CD4-positive, alpha-beta T cell (primary cell): ENCODE measurements at places on chromosomes 5 and 9.

GRCh38 chr5:112635771-112636731, 101.6 kb upstream of the APC start:
- DNase-seq = no peak

- no peak for DNase-seq
These were observed 70.3 kb downstream of the ZSWIM6 start for GRCh38 chr5:61402244-61402823.

DNA sequence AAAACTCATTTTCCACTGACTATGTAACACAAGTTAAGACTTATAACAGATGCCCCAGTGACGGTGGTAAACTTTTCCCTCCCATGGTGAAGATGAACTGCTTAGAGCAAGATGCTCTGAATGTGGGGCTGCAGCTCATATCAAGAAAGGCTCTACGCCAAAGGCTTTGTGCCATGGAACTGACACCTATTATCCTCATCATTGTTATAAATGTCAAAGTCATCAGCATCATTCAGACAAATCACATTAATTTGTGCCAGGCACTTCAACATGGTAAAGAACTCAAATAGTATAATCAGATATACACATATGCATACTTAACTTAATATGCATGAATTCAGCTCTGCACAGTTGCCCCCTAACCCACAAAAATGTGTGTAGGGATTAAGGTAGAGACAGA, 305.9 kb upstream of the ATP10B start:
- no peak for DNase-seq

GRCh38 chr9:68507130-68507805, 33.4 kb downstream of the TMEM252 start:
- no peak for DNase-seq

DNA sequence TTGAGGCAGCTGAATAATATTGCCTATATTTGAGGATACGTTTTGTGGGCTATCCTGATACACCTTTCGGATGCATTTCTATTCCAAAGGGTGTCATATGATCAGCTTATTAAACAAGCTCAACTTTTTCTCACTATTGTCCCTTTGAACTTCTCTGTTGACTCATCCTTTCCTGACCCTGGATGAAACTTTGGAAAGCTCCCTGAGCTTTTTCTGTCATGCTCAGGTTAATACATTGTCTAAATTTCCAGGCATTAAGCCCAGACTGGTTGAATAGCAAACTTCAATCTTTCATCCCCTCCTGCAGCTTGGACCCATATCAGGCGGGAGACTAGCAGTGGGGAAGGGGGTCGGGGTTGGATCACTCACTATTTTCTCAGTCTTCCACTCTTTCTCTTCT, 104.9 kb upstream of the PTPN3 start:
- no peak for DNase-seq

DNA sequence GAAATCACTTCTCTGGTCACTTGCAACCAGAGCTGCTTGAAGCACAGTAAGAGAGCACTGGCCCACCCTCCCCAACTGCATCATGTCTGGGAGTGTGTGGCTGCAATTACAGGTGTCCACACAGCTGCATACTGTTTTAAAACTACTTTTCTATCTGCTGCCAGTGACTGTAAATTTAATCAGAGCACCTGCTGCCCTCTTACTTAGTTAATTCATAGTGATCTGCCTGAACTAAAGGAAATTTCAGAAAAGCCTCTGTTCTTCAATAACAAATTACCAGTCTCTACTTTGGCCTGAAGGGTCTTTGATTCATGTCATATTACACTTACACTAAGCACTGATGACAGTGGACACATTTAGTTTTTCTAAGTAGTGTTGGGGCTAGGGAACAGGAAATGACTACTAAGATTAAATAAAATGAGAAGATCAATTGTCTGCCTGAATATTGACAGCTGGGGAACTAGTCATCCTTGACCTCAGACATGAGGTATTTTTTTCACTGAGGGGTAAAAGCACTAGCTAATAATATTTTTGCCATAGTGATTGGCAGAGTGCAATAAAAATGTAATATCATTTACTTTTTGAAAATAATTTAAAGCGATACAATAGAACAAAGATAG, 788.9 kb upstream of the GRAMD2B start:
- DNase-seq = no peak

- DNase-seq = no peak
These were observed 202.1 kb upstream of the SLC30A5 start for GRCh38 chr5:68891718-68892117.

DNA sequence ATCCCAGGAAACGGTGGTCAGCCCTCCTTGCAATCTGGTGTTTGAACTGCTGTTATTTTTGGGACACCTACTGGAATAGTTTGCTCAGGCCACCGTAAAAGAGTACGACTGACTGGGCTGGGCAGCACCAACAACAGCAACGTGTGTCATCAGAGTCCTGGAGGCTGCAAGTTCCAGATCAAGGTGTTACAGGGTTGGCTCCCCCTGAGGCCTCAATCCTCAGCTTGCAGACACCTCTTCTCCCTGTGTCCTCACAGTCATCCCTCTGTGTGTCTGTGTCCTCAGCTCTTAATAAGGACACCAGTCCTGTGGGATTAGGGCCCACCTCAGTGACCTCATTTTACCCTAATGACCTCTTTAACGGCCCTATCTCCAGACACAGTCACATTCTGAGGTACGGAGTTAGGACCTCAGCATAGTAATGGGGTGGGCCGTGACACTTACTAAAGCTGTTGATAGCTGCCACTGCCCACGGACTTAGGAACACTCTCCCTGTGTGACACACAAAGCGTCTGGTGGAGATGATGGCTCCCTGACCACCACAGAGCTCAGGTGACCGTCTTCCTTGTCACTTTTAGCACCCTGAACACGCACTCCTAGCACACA, 16.8 kb downstream of the GLT6D1 start:
- DNase-seq = no peak

- DNase-seq = no peak
These were observed 111.8 kb upstream of the LHFPL2 start for GRCh38 chr5:78760366-78760765.

- DNase-seq = no peak
These were observed 122.9 kb upstream of the ADAMTSL1 start for GRCh38 chr9:18350995-18351595.

DNA sequence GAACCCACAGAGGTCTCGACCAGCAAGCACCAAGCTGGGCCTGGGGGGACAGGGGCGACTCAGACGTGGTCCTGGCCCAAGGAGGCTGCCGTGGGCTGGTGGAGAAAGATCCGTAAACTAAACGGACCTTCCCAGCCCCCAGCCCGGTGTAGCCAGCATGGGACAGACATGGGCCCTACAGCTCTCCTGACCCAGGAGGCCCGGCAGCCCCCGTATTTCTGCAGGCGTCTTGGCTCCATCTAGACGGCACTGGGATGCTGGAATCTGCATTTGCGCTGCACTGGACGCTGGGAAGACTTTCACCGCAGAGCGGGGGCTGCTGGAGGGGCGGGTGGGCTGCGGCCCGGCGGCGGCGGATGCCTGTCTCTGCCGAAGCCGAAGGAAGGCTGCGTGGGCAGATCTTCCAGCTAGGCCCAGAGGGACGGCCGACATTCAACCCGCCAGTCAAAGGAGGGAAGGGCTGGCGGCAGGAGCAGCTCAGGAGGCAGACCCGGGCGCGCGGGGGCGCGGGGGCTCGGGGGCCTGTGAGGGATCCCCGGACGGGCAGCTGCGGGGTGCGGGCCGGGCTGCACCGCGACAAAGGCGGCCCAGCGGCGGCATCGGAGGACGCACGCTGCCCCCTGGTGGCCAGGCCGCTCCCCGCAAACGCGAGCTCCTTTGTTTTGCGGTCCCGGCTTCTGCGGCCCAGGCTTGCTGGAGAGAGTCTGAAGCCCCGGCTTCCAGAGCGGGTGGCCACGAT, 266.2 kb downstream of the NSG2 start:
- DNase-seq = peak; percentile 50

- DNase-seq = no peak
These were observed 1.0 kb downstream of the NIPSNAP3A start for GRCh38 chr9:104748359-104749031.

DNA sequence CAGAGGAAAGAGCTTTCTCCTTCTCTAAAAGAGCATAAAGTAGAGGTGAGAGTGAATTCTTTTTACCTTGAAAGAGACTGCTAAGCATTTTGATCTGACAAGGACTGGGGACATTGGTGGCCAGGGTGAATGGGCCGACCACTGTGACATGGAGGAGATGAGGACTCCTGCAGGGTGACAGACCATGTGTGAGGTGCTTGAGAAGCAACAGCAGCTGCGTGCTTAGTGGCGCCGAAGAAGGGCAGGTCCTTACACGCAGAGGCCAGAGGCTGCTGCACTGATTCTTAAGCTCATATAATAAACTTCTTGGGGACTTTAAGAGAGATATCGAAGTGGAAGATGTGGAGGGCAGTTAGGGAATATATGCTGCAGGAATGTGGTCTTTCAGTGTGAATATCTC, 8.7 kb upstream of the JAKMIP2 start:
- DNase-seq = no peak

GRCh38 chr5:129125819-129126218, 31.3 kb downstream of the ISOC1 start:
- DNase-seq = no peak

DNA sequence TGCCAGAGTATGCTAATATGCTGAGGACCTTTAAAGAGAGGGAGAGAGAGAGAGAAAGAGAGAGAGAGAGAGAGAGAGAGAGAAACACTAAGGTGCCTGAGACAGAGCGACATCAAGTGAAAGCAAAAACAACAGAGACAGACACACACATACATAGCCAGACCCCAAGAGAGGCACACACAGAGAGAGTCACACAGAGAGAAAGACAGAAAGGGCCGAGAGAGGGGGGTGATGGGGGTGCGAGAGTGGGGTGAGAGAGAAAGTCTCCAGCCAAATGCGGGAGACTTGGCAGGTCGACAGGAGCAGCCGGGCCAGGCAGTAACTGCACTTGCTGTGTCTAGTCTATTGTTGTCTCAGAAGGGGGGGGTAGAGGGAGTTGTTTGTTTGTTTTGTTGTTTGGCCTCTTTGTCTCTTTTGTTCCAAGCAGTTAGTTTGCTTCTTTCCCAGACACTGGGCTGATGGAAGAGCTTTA, 30.1 kb upstream of the NFIB start:
- DNase-seq = no peak

DNA sequence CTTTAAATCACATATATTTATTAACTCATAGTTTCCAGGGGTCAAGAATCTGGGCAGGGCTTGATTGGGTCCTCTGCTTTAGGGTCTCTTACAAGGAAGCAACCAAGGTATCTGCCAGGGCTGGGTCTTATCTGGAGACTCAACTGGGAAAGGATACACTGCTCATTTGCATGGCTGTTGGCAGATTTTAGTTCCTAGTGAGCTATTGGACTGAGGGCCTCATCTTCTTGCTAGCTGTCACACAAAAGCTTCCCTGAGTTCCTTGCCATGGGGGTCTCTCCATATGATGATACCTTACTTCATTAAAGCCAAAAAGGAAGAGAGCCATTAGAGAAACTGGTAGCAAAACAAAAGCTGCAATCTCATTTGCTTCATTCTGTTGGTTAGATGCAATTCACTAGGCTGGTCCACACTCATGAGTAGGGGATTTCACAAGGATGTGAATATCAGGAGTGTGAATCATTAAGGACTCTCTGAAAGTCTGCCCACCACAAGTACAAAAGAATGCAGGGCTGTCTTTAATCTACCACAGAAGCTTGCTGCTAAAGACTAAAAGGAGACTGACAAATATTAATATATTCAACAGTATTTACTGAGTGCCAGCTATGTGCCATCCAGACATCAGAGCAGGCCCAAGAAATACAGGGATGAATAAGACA, 42.0 kb upstream of the TIMD4 start:
- no peak for DNase-seq

- DNase-seq = no peak
These were observed 158.7 kb downstream of the TMEM167A start for GRCh38 chr5:82918311-82919031.

DNA sequence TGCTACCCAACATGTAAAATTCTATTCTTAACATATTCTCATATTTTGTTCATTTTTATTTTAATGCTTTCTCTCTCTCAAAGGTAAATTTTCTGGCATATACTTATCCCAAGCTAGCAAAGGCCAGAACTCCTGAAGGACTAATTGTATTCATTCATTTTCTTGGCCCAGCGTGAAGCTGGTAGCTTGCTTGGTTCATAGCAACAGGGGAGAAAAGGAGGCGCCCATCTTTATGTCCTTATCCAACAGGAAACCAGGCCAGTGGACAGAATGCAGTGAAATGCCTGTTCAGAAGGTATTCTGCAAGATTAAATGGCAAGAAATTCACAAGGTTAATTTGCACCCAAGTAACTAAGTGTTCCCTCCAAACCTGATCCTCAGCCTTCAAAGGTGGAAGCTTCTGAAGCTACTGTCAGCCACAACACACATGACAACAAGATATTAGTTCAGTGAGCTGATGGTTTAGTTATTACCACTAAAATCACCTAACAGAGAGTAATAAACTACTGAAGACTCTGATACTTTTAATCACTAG, 5.6 kb downstream of the EFNA5 start:
- no peak for DNase-seq

DNA sequence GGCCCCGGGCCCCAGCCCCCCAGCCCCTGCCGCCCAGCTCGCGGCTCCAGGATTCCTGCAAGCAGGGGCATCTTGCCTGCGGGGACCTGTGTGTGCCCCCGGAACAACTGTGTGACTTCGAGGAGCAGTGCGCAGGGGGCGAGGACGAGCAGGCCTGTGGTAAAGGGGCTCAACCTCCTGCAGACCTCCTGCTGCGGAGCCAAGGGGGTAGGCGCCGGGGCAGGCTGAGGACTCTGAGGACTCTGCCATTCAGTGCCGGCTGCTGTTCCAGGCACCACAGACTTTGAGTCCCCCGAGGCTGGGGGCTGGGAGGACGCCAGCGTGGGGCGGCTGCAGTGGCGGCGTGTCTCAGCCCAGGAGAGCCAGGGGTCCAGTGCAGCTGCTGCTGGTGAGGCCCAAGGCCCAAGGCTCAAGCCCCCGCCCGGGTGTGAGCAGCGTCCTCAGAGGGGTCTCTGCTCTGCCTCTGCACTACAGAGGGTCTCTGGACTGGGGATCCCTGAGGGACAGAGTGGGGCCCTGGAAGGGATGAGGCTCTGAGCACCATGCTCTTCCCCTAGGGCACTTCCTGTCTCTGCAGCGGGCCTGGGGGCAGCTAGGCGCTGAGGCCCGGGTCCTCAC, 3.4 kb downstream of the MAMDC4 start:
- DNase-seq = no peak
